ENCODE measurements at places on chromosomes 3 and 15.

- DNase-seq: no peak
Observed at GRCh38 chr3:70108072-70108471, 108.5 kb downstream of the SAMMSON start.

DNA sequence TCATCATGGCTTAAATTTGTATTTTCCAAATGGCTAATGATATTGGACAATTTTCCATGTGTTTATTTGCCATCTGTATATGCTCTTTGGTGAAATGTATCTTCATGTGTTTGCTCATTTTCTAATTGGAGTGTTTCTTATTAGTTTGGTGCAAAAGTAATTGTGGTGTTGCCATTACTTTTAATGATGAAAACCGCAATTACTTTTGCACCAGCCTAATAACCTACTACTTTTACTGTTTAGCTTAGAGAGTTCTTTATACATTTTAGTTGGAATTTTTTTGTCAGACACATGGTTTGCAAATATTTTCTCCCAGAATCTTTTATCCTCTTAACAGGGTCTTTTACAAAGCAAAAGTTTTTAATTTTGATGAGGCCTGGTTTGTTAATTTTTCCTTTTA lies 141.0 kb upstream of the AGTR1 start:
- DNase-seq: no peak

DNA sequence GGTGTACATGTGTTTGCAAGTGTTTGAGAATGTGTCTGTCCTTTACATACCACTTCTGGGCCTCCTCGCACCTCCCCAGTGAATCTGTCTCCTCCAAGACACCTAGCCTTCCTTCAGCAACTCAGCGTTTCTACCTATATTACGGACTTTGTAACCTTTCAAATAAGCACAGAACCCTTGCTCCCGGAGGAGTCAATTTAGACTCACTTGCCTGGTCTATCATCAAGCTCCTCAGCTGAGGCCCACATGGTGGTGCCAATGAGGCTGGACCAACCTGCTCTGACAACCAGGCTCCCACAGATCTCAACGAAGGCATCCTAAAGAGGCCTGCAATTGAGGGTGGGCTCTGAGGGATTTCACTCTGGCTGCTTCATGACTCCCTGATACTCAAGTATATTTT lies 32.8 kb upstream of the TIMP4 start:
- DNase-seq: no peak

- no peak for DNase-seq
Observed at GRCh38 chr3:52915294-52915693, 17.9 kb upstream of the STIMATE start.

DNA sequence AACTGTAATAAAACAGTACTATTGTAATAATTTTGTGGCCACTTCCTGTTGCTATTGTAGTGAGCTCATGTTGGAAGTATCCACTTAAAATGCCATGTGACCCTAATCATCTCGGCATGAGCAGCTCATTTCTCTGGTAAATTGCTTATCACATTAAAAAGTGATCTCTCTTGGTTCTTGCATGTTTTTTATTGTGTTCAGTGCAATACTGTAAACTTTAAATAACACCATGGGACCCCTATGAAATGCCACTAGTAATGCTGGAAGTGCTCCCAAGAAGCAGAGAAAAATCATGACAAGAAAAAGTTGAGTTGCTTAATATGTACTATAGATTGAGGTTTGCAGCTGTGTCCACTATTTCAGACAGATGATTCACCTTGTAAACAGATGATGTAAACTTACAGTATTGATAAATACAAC lies 45.6 kb downstream of the NMD3 start:
- peak; percentile 76 for DNase-seq

GRCh38 chr3:194879991-194880939 lies 194.6 kb downstream of the FAM43A start:
- peak; percentile 59 for DNase-seq

GRCh38 chr3:127647845-127648204 lies 18.8 kb downstream of the PODXL2 start:
- DNase-seq: no peak

- no peak for DNase-seq
Observed at GRCh38 chr15:90790057-90790456, 72.9 kb downstream of the BLM start.

Data from astrocyte of the spinal cord (primary cell).